Activated naive CD8-positive, alpha-beta T cell treated with anti-CD3 and anti-CD28 coated beads for 36 hours (primary cell): ENCODE measurements at places on chromosomes 16 and 17. TPM values are rescaled to one million over a fixed set of nuclear protein-coding genes. Genes with fewer than 3 reads are reported as not detected.

GRCh38 chr16:57379579-57379978 lies 7.3 kb downstream of the CX3CL1 start:
- H3K36me3 ChIP-seq: no peaks in the 10 kb centered on the region
- H3K4me3 ChIP-seq: no peak overlapping the region
- no peak for DNase-seq

DNA sequence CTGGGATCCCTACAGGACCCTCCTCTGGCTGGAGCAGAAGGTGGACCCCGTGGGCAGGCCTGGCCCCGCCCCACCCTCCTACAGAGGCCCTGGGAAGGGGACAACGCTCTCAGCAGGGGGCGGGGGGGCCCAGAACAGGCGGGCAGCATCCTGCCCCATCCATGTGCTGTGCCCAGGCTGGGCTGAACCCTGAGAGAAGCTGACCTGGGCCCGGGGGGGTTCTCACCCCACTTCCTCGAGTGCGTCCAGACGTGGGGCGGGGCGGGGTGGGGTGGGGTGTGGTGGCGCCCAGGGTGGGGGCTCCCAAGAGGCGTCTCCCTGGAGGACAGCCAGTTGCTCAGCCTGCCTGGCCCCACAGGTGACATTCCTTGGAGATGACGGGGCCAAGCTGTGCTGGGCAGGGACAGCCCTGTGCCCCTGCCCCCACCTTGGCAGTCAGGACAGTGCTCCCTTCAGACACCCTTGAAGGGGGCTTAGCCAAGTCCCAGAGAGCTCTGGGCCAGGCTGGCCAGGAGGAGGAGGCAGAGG lies 390 bp upstream of the UNC13D start:
- peak overlapping the region; percentile 94 for H3K4me3 ChIP-seq
- peaks cover 11% of the 10 kb centered on the region for H3K36me3 ChIP-seq
- peak; percentile 36 for DNase-seq

DNA sequence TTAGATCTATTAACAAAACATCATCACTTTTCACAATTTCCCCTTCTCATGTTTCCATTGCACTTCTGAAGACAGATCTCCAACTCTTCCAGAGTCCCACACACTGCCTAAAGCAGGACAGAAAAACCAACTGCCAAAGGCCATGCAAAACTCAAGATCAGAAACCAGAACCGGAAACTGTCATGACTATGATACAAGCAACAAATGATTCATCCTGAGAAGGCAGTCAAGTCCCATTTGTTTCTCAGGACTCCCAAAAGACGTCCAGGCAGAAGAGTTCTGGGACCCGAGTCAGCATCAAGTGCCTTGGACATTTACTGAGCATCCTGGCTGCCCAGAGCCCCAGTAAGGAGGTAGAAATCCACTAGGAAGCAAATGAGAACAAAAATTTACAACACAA lies 38.8 kb downstream of the ERN1 start:
- H3K4me3 ChIP-seq: no peak overlapping the region
- DNase-seq: no peak
- H3K27ac ChIP-seq: peak overlapping the region; percentile 58

DNA sequence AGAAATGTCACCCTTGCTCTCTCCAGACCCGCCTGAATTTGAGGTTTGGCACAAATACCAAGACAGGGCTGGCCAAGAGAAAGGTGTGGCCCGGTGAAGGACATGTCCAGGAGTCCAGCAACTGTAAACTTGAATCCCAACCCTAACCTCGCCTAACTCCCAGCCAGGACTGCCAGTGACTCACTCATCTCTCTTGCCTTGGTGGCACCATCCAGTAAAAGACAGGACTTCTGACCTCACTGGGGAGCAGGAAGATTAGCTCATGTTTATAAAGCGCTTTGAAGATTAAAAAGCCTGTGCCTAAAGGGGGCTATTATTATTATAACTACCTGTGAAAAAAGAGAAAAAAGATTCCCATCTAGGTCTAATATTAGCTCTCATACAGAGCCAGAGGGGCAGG lies 335.3 kb downstream of the SOX9 start:
- no peaks in the 10 kb centered on the region for H3K27me3 ChIP-seq
- DNase-seq: no peak
- no peak overlapping the region for H3K4me3 ChIP-seq
- no peaks in the 10 kb centered on the region for H3K4me1 ChIP-seq

GRCh38 chr17:76382803-76383545 lies 1.4 kb upstream of the SPHK1 start:
- peaks cover 4% of the 10 kb centered on the region for H3K4me1 ChIP-seq
- no peaks in the 10 kb centered on the region for H3K27me3 ChIP-seq
- peaks cover 2% of the 10 kb centered on the region for H3K36me3 ChIP-seq
- DNase-seq: peak; percentile 74

- peaks cover 14% of the 10 kb centered on the region for H3K36me3 ChIP-seq
- H3K27ac ChIP-seq: peak overlapping the region; percentile 89
Measured at GRCh38 chr16:67562918-67563707, 787 bp downstream of the CTCF start.

- no peak for DNase-seq
- peaks cover 25% of the 10 kb centered on the region for H3K4me1 ChIP-seq
- peak overlapping the region; percentile 90 for H3K4me3 ChIP-seq
- peak overlapping the region; percentile 85 for H3K27ac ChIP-seq
- peaks cover 8% of the 10 kb centered on the region for H3K36me3 ChIP-seq
Measured at GRCh38 chr17:81713004-81713555, 996 bp downstream of the SLC25A10 start.

GRCh38 chr17:10126616-10127501 lies 71.5 kb downstream of the GAS7 start:
- H3K36me3 ChIP-seq: no peaks in the 10 kb centered on the region
- no peaks in the 10 kb centered on the region for H3K27me3 ChIP-seq
- H3K27ac ChIP-seq: no peak overlapping the region

GRCh38 chr16:86877108-86877507 lies 298.8 kb downstream of the FOXL1 start:
- H3K36me3 ChIP-seq: no peaks in the 10 kb centered on the region
- no peak overlapping the region for H3K4me3 ChIP-seq
- H3K4me1 ChIP-seq: no peaks in the 10 kb centered on the region
- no peak for DNase-seq
- H3K27me3 ChIP-seq: peaks cover 47% of the 10 kb centered on the region
- H3K27ac ChIP-seq: no peak overlapping the region

DNA sequence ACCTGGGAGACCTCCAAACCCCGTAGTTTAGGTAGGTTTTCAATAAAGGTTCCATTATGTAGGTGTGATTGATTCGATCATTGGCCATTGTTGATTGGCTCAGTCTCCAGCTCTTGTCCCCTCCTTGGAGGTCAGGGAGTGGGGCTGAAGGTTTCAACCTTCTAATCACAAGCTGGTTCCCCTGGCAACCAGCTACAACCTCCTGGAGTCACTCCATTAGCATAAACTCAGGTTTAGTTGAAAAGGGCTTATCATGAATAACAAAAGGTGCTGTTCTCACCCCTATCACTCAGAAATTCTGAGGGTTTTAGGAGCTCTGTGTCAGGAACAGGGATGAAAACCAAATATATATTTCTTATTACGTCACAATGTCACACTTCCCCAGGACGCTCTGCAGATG lies 28.5 kb downstream of the TMEM132E start:
- no peak for DNase-seq
- no peak overlapping the region for H3K27ac ChIP-seq
- H3K4me1 ChIP-seq: no peaks in the 10 kb centered on the region
- H3K36me3 ChIP-seq: no peaks in the 10 kb centered on the region

DNA sequence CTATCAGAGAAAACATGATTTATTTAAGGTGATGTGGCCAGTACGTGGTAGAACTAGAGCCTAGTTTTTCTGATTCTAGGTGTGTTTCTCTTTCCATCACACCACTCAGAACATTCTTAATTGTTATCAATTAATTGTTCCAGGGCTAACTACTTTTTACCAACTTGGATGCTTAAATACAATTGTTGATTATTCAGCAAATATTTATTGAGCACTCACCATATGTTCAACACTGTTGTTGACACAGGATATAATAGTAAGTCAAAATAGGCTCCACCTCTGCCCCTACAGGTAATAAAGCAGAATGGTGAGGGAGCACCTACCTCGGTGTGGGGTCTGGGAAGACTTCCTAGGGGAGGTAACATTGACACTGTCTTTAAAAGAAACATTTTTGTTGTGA lies 16.1 kb downstream of the GNAO1 start:
- no peaks in the 10 kb centered on the region for H3K4me1 ChIP-seq
- H3K36me3 ChIP-seq: no peaks in the 10 kb centered on the region
- DNase-seq: no peak
- no peak overlapping the region for H3K27ac ChIP-seq
- H3K27me3 ChIP-seq: peaks cover 18% of the 10 kb centered on the region
- no peak overlapping the region for H3K4me3 ChIP-seq

DNA sequence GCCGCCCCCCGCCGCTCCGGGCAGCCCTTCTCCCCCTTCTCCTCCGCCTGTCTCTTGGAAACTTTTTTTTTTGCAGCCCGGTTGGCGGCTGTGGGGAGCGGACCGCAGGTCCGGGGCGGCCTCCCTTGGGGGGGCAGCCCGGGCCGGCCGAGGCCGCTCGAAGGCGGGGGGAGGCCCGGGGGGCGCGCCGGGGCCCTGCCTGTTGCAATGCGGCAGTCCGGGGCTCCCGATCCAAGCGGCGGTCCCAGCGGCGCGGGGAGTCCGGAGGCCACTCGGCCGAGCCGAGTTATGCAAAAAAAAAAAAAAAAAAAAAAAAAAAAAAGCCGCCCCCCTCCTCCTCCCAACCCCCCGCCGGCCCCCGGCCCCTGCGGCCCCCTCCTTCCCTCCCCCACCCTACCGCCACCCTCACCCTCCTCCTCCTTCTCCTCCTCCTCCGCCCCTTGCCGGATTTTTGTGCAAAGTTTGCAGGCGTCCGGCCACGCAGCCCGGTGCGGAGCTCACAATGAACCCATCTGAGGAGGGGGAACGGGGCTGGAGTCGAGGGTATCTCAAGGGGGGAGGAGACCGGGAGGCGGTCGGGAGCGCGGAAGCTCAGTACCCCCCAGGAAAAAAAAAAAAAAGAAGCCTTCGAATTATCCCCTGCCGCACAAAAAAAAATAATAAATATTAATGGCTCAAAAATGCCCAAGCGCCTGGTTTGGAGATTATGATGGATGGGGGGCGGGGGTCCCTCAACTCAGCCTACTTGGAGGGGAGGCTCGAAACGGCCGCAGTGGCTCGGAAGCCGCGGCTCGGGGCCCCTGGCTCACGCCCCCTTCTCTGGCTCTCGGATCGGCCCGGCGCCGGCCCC lies at the start of gene ZNF423:
Gene ZNF423, minus strand, starts transcription at position 291 of the 850 bp plus-strand sequence. CDS start 338 bp downstream, outside the sequence.
- no peak within 1 kb of the TSS for H3K27ac ChIP-seq
- H3K27me3 ChIP-seq: peaks cover 58% of the 10 kb centered on the region
- H3K4me3 ChIP-seq: peak within 1 kb of the TSS; percentile 59
- peaks cover 7% of the 10 kb centered on the region for H3K4me1 ChIP-seq

GRCh38 chr16:73076324-73076810 lies 28.4 kb upstream of the ZFHX3 start:
- H3K27ac ChIP-seq: no peak overlapping the region
- no peak overlapping the region for H3K4me3 ChIP-seq
- H3K4me1 ChIP-seq: no peaks in the 10 kb centered on the region
- no peak for DNase-seq

DNA sequence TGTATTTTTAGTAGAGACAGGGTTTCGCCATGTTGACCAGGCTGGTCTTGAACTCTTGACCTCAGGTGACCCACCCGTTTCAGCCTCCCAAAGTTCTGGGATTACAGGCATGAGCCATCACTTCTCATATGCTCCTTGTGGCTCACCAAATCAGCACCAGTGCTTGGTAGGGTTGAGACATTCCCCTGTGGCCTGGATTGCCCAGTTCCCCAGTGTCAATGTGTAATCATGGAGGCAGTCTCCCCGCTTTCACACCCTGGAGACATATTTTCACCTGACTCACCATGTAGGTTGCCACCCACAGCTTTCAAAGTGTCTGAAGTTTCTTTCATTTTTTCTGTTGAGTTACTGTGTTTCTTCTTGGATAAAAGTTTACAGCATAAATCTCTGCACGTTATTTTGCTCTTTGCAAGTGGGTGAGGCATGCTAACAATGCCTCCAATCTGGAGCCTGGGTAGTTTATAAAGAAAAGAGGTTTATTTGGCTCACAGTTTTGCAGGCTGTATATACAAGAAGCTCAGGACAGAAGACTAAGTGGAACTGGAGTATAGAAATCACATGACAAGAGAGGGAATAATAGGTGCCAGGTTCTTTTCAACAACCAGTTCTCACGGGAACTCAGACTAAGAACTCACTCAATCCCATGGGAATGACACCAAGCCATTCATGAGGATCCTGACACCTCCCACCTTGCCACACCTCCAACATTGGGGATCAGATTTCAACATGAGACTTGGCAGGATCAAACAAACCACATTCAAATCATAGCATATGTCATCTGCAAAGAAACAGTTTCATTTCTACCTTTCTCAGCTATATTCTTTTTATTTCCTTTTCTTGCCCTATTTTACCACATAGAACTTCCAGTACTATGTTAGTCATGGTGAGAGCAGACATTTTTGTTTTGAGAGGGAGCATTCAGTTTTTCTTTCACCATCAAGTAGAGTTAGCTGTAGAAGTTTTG lies 113.2 kb downstream of the PHKB start:
- H3K4me1 ChIP-seq: peaks cover 27% of the 10 kb centered on the region
- DNase-seq: peak; percentile 24

DNA sequence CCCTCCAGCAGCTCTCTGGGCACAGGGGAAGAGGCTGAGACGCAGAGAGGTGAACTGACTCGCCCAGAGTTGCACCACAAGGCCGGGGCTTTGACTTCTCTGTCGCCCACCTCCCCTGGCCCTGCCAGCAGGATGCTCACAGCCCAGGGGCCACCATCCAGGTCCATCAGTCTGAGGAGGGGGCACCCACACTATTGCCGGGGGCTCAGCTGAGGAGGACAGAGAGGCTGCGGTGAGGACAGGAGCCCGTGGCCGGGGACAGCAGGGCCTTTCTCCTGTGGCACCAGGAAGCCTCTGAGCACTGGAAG lies 32.6 kb downstream of the KDM8 start:
- DNase-seq: peak; percentile 40
- H3K27ac ChIP-seq: peak overlapping the region; percentile 99
- peaks cover 59% of the 10 kb centered on the region for H3K36me3 ChIP-seq
- H3K27me3 ChIP-seq: no peaks in the 10 kb centered on the region

- peaks cover 11% of the 10 kb centered on the region for H3K27me3 ChIP-seq
- no peaks in the 10 kb centered on the region for H3K36me3 ChIP-seq
- H3K4me3 ChIP-seq: no peak overlapping the region
- no peaks in the 10 kb centered on the region for H3K4me1 ChIP-seq
- DNase-seq: no peak
Measured at GRCh38 chr17:80442764-80443163, 27.8 kb downstream of the ENDOV start.

DNA sequence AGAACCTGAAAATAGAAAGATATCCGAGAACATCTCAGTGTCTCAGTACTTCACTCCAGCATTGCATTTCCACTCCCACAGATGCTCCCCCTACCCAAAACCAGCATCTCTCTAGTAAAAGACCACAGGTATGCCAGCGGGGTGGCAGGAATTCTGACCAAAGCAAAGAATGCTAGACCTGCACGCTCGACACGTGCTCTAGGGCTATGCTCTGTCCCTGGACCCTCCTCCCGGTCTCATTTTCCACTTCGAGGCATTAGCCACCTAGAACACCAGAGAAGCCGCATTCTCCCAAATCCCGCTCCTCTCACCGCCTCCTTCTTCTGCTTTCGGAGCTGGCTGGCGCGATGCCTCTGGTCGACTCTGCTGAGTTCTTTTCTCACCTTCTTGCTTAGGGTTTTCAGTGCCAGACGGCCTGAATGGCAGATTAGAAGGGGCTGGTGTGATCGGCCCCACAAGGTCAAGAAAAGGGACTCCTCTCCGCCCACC lies 487 bp downstream of the TSR1 start:
- no peaks in the 10 kb centered on the region for H3K36me3 ChIP-seq
- no peak overlapping the region for H3K4me3 ChIP-seq
- no peak for DNase-seq
- peaks cover 12% of the 10 kb centered on the region for H3K4me1 ChIP-seq
- peak overlapping the region; percentile 99 for H3K27ac ChIP-seq

SLC47A1 gene
- total RNA-seq: not detected

SRCIN1 gene
- total RNA-seq: 0.37 TPM

TGFB1I1 gene
- total RNA-seq: 0.49 TPM

TEKT3 gene
- not detected for total RNA-seq
